ENCODE measurements at places on chromosomes 2 and 18. TPM values are rescaled to one million over a fixed set of nuclear protein-coding genes. Genes with fewer than 3 reads are reported as not detected.

NAT8 gene
- total RNA-seq = not detected

PLGLB2 gene
- total RNA-seq = 0.86 TPM

TRABD2A gene
- total RNA-seq = not detected

BOLL gene
- not detected for total RNA-seq

PRSS56 gene
- total RNA-seq = not detected

TMEM163 gene
- total RNA-seq = 27.7 TPM

KCNJ13 gene
- total RNA-seq = not detected

LCT gene
- not detected for total RNA-seq

MIB1 gene
- 228 TPM for total RNA-seq

CDH2 gene
- total RNA-seq = 224 TPM

ALLC gene
- total RNA-seq = not detected

SIX3 gene
- 0.86 TPM for total RNA-seq

CNRIP1 gene
- total RNA-seq = 28.0 TPM

SERPINB5 gene
- total RNA-seq = not detected

CNOT9 gene
- 58.1 TPM for total RNA-seq

ALPP gene
- 0.34 TPM for total RNA-seq

MRPS5 gene
- 68.7 TPM for total RNA-seq

FAM161A gene
- 13.4 TPM for total RNA-seq

CROCC2 gene
- total RNA-seq = not detected

CNTNAP5 gene
- 22.0 TPM for total RNA-seq

PAX8 gene
- 1.4 TPM for total RNA-seq
